ENCODE measurements at places on chromosomes 3 and 15.

DNA sequence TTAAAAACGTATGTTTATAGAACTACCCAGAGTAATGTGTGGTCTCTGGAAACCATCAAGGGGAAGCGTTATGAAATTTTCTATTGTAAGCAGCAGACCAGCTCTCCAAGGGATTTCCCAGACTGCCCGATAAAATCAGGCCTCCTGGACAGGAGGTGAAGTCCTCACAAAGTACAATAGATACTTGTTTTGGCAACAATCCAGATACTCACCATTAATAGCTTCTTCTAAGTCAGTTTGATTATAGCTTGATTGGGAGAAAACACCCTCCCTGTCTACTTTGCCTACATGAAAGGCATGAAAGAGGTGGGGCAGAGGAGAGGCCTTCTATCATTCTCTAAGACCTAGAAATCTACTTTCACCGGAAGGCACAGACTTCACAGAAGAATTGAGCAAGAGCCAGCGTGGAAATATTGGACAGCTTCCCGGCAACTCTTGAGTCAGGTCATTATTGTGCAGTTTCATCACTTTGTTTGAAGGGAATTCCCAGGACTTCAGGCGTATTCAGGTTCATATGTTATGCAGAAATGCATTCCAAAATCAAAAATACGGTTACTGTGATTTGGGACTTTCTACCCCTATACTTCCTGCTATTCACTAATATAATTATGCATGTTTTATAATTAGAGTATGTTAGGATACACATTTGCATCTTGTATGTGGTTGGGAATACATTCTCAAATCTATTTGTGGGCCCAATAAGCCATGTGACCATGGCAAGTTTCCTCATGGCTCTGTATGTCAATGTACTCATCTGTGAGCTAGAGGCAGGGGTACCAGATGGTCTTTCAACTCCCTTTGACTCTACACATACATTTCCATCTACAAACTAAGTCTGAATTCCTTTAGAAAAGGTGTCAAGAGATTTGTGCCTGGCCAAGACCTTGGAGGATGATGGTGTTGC, 103.5 kb downstream of the CD47 start:
- DNase-seq: no peak

GRCh38 chr15:25790000-25790660, 73.0 kb downstream of the ATP10A start:
- DNase-seq: no peak

GRCh38 chr3:60517134-60517533, 734.1 kb downstream of the FHIT start:
- DNase-seq: no peak

DNA sequence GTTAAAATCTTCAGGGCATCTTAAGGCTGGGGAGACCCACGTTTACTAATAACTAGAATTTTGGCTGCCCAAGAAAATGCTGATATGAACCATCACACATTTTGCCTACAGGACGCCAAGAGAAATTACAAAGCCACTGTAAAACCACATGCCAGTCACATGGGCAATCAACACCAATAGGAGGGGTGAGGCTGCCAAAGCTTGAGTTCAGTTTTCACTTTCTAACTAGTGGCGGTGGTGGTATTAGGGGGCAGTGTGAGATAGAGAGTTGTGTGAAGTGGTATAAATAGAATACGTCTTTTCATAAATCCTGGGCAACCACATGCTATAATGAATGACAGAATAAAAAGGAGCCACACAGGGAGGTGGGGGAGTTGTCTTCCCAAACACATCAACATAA, 147.3 kb downstream of the WNT5A start:
- DNase-seq: no peak

DNA sequence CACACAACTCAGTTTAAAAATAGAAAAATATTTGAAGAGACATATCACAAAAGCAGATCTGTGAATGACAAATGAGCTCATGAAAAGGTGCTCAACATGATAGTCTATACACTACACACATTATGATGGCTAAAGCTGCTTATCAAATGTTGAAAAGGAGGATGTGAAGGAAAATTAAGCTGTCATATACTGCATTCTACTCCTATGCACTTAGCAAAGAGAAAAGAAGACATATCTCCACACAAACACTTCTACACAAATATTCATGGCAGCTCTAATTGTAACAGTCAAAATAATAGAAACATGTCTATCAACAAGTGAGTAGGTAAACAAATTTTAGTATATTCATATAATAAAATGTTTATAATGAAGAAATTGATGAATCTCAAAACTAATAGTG, 540.5 kb downstream of the PLOD2 start:
- no peak for DNase-seq

DNA sequence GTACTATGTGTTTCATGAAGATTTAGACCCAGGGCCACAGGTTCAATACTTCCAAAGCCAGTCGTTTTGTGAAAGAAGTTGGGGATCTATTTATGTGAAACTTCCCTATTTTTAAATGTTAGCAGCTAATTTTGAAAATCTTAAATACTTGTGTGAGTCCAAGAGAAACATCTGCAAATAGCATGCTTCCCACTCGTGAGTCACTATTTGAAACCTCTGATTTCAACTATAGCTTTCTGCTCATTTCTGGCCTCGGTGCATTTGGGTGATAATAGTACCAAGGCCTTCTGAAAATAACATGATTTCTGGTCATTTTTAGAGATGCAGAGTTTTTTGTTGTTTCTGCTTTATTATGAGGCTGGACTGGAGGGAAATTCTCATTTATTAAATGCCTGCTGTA, 110.0 kb downstream of the OPA1 start:
- no peak for DNase-seq

DNA sequence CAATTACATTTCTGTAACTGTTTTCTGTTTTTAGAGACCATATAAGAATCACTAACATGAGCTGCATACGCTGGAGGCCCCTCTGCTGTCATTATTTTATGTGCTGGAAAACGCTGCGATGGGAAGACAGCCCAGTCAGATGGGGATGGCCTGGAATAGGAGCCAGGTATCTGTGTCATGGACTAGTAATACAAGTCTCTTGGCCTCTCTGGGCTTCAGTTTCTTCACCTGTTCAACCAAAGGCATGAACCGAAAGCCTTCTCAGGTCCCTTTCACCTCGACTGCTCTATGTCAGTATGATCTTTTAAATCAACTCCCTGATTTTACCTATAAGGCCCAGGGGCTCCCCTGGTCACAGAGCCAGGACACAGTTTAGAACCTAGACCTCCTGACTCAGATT, 14.6 kb upstream of the RFTN1 start:
- DNase-seq: no peak

GRCh38 chr3:49271047-49271446, 6.0 kb downstream of the C3orf62 start:
- no peak for DNase-seq

- no peak for DNase-seq
These were observed 28.8 kb downstream of the ST6GAL1 start for GRCh38 chr3:186959029-186959624.

- DNase-seq: no peak
These were observed 78.5 kb downstream of the FGF7 start for GRCh38 chr15:49501586-49501985.

DNA sequence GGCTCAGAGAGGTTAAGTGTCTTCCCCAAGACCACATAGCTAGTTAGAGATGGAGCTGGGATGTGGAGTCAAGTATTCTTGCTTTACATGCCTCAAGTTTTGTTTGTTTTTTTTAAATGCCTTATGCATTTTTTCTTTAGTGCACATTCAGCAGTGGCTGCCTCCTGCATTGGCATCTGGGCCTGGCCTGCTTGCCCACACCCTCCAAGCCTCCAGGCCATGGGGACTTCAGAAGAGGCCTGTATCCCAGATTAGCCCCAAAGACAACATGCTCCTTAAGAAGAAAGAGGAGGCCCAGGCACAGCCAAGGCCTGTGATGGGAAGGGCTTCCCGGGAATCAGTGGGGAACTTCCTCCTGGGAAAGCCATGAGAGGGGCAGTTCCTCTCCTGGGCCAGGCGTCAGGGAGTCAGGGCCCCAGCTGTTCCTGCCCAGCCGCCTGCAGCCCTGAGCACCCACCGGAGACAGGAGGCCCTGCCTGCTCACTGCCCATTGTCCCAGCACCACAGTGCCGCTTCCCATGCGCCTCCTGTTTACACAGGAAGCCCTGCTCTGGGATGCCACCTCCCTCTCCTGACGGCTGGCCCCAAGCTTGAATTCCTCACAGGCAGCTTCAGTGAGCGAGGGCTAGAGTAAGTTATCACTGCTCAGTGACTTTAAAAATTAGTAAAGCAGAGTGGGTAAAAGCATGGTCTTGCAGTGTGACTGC, 16.0 kb downstream of the FOXL2NB start:
- no peak for DNase-seq

DNA sequence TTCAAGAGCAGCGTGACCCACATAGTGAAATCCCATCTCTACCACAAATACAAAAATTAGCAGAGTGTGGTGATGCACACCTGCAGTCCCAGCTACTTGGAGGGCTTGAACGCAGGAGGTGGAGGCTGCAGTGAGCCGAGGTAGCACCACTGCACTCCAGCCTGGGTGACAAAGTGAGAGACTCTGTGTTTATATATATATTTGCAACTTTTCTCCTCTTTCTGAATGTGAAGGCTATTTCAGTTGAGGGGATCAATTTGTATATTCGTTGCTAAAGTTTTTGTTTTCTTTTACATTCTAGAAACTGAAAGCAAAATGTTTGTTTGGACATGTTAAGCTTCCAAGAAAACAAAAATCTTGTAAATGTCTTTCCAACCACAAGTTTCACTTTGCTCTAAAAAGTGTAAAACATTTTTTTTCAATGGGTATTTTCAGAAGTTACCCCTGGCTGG, 29.8 kb upstream of the FAM98B start:
- no peak for DNase-seq

- no peak for DNase-seq
These were observed 27.9 kb downstream of the EIF1B start for GRCh38 chr3:40337136-40338108.

- no peak for DNase-seq
These were observed 102.9 kb downstream of the ARNT2 start for GRCh38 chr15:80507131-80507530.

DNA sequence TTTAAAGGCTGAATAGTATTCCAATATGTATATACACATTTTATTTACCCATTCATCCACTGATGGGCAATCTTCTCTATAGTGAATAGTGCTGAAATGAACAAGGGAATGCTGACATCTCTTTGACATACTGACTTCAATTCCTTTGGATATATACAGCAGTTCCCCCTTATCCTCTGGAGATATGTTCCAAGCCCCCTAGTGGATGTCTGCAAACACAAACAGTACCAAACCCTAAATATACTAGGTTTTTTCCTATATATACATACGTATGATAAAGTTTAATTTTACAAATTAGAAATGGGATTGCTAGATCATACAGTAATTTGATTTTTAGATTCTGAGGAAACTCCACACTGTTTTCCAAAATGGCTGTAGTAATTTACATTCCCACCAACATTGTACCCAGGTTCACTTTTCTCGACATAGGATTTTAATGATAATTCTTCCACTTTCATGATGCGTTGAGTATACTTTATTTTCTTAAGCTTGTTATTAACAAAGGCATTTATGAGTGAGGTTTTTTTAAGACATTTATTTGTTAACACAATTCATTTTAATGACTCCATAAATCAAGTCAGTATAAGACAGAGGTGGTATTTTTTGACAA, 38.2 kb downstream of the VPS13C start:
- no peak for DNase-seq

- no peak for DNase-seq
These were observed 730 bp downstream of the HIGD1A start for GRCh38 chr3:42803414-42804105.

DNA sequence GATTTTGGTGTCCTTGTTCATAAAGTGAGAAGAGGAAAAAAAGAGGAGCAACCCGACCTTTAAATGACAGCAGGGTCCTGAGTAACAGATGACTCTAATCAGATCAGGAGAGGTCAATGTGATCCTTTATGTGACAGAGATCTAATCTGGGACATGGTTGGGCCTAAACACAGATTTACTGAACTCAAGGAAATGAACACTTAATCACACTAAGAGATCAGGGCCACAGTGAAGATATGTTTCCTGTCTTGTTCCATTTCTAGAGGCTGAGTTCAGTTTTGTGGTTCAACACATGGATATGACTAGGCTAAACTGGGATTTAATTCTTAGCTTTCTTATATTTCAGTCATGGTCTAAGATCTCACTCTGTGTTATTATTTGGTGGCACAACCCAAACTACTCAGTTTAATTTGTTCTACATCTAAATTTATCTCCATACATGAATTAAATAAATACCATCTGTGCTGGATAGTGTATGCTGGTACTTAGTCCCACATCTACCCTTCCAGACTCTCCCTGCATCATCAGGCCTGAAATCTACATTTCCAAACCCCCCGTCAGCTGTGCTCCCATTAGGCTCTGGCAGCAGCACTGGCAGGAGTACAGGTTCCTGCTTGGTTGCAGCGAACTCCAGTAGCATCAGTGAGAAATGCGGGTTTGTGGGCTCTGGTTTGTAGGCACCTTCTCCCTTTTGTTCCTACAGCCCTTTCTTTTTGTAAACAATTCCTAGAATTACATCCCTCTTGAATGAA, 22.6 kb downstream of the SFMBT1 start:
- no peak for DNase-seq

- DNase-seq: no peak
These were observed 129.1 kb downstream of the WNT7A start for GRCh38 chr3:13750731-13751130.

- no peak for DNase-seq
These were observed 226.6 kb downstream of the DPH6 start for GRCh38 chr15:35319354-35319753.

DNA sequence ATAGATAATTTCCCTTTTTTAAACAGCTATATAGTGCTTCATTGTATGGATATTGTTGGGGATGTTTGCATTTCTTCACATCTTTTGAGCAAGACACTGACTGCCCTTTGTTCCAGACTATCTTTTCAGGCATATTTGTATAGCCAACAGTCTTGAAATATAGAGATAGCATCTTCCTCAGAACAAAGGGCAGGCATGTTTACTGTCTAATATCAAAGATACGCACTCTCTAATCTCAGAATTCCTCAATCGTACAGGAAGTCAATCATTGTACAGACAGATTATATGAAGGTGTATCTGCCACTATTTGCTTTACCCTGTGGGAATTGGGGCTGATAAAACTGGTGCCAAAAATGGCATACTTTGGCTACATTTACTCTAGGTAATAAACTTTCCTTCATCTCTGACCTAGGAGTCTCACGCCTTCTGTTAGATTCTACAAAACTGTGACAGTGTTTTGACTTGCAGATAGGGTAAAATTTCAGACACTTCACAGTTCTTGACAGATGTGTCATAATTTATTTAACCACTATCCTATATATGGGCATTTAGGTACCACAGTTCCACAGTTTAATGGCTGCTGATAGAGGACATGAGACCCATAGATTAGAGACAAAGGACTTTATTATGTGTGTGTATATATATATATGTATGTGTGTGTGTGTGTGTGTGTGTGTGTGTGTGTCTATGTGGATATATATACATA, 321.0 kb downstream of the IGSF11 start:
- DNase-seq: no peak

- no peak for DNase-seq
These were observed 48.8 kb downstream of the ADAMTS9 start for GRCh38 chr3:64638981-64639481.

Measured in activated CD8-positive, alpha-beta memory T cell treated with anti-CD3 and anti-CD28 coated beads for 4 hours (primary cell).